ENCODE measurements at places on chromosomes 3 and 15. TPM values are rescaled to one million over a fixed set of nuclear protein-coding genes. Genes with fewer than 3 reads are reported as not detected.

LRTM1 gene
- total RNA-seq, result not detected

AADACL2 gene
- total RNA-seq, result not detected

CATSPER2 gene
- total RNA-seq, result 18.2 TPM

HRG gene
- not detected for total RNA-seq

FAM174B gene
- 14.1 TPM for total RNA-seq

Measured in parietal lobe (tissue), 2 donors.